ENCODE measurements at places on chromosomes 16 and 17.

DNA sequence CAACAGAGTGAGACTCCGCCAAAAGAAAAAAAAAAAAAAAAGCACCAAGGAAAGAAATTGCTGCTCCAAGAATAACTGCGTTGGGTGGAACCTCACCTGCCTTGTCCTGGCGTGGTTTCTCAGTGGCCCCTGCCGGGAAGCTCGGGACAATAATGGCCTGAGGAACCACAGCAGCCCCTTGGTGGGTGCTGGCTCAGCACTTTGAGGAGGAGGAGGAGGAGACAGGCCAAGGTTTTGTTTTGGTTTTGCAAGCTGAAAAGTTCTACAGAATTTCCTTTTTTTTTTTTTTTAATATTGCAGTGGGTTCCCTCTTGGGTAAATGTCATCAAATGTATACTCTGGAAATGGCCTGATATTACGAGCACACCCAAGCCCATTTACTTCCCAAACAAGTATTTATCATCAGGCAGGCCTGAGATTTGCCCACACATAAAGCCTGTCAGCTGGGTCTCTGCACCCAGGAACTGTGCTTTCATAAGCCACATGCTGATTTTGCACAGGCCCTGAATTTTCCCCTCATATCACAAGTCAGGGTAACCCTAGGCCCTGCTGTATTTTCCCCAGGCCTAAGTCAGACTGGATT is 78.3 kb downstream of the SOCS1 start:
- no peak for DNase-seq

DNA sequence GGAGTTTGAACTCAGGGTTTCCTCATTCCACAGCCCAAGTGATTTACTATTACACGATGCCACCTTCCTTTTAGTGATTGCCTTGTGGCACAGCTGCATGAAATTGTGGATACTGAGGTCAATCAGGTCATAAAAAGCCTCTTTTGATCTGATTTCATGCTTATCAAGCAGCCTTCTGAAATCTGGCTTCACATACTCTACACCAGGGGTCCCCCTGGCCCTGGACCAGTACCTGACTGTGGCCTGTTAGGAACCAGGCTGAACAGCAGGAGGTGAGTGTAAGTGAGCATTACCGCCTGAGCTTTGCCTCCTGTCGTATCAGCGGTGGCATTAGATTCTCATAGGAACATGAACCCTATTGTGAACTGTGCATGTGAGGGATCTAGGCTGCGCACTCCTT is 13.8 kb downstream of the SLFN5 start:
- no peak for DNase-seq

GRCh38 chr17:15270628-15271381 is 5.7 kb upstream of the PMP22 start:
- no peak for DNase-seq

GRCh38 chr16:73280388-73280787 is 232.5 kb upstream of the ZFHX3 start:
- DNase-seq = no peak

DNA sequence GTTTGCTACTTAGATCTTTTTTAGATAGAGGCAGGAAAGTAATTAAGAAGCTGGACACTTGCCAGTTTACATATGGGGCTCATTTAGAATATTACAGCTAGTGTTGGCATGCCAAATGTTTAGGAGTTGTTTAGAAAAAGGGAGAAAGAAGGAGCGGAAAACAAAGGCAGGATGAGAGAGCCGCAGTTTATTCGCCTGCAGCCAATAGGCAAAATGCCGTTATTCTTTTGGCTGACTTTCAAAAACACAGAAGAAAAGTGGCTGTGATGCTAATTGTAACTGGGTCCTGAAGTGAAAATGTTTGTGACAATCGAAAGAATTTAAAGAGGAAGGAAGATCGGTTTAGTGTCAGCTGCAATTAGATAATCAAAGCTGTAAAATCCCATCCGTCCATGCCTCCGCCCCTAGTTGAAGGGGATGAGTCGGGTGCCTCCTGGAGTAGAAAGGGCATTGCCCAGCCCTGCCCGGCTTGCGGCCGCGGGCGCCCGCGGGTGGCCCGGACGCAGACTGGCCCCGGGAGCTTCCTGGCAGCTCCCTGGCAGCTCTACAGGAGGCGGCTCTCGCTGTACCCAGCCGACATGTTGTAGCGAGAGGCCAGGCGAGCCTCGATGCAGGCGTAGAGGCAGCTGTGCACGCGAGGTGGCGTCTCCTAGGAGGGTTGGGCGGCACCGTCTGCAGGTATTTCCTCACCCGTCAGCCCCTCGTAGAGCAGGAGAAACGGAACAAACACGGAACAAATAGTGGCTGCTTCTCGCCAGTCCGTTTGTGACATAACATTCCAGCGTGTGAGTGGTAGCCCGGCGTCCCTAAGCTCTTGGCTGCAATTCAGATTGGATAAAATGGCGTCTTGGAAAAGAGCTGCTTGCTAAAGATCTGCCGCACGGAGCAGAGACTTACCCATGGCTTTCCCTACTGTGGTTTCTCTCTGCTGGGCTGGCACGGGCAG is 82.2 kb downstream of the TNRC6C start:
- peak; percentile 74 for DNase-seq

GRCh38 chr16:3745751-3746355 is 28.5 kb upstream of the TRAP1 start:
- DNase-seq = no peak

- no peak for DNase-seq
Observed at GRCh38 chr16:64370112-64370511, 751.8 kb downstream of the CDH11 start.

DNA sequence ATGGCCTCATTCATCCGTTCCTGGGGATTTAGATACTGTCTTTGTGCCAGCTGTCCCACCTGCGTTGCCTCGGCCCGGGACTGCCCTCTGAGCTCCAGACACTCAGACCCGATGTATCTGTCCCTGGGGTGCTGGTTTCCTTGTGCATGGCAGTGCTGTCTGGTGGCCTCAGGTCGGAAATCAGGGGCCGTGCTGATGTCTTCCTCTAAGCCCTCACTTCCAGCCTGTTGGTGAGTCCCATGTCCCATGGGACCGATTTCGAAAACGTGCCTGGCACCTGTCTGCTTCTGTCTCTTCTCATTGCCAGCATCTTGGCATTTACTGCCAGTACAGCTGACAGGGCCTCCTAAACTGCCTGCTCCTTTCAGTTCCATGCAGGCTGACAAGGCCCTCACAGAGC is 22.1 kb downstream of the NT5M start:
- no peak for DNase-seq

DNA sequence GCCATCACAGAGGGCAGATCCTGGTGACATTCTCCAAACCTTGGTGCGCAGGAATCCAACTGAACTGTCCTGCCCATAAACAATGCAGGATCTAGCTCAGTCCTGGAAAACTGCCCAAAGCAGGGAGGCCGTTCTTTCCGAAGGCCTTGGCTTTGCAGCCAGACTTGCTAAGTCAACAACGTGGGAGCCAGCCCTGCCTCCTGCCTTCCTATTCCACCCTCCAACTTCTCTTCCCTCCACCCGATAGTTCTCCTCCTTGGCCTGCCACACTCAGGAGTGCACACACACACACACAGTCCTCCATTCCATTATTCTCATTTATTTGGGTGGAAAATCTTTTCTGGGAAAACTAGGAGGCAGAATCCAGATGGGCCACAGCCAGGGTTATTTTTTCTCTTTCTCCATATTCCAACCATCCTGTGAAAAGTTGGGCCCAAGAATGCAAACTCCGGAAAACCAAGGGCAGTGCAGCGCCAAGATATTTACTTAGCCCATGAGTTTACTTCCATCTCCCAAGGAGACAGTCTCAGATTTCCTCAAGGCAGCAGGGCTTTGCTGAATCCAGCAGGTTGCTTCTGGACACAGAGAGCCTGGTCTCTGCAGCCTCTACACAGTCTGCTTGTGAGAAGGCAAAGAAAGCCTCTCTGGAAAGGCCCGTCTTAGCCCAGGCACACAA is 15.8 kb downstream of the COPRS start:
- peak; percentile 79 for DNase-seq

- no peak for DNase-seq
Observed at GRCh38 chr16:47858333-47858982, 297.3 kb downstream of the ABCC12 start.

DNA sequence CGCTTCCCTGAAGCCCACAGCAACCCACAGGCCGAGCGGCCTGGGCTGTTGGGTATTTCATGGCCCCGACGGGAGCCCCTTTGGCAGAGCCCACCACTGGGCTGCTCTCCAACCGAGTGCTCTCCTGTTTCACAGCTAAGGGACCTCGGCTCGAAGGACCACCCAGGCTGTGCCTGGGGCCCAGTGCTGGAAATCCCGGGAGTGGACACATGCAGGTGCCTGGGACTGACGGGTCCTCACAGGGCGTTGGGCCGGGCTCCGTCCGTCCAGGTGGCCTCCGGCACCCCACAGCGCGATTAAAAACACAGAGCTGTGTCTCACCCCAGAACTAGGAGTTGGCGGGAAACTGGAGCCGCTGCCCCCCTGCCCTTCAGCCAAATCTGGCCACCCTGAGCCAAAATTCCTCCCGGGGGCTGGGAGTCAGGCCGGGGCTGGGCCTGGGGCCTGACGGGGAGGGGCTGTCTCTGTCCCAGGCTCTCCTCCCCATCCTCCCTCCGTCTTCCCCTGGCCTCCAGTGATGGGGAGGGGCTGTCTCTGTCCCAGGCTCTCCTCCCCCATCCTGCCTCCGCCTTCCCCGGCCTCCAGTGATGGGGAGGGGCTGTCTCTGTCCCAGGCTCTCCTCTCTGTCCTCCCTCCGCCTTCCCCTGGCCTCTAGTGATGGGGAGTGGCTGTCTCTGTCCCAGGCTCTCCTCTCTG is 14.1 kb downstream of the UTS2R start:
- no peak for DNase-seq

DNA sequence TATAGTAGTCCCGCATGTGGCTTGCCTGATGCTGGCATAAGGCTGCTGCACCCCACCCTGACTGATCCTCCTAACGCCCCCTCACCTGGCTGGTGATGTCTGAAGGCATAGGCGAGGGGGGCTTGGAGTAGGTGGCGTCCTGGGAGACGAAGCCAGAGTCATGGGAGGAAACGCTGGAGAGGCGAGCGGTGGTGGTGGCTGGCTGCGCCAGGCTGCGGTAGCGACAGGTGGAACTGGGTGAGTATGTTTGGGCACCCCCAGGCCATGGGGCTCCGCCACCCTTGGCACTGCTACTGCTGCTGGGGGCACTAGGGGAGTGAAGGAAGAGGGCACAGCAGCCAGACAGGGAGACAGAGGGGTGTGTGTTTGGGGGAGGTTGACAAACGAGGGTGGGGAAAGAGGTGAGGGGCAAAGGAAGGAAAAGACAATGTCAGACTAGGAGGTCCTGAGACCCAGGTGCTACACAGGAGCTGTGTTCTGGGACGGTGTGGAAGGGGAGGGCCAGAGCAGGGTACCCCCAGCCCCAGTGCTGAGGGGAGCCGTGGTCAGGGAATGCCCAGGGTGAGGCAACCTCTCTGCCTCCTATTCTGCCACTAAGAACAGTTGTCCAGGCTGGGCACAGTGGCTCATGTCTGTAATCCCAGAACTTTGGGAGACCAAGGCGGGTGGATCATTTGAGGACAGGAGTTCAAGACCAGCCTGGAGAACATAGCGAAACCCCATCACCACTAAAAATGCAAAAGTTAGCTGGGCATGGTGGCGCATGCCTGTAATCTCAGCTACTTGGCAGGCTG is 11.4 kb downstream of the MTSS2 start:
- no peak for DNase-seq

GRCh38 chr17:27456681-27457359 is 572 bp downstream of the KSR1 start:
- peak; percentile 13 for DNase-seq

GRCh38 chr17:2175294-2175628 is 120.4 kb downstream of the HIC1 start:
- no peak for DNase-seq

GRCh38 chr16:85235991-85236817 is 123.9 kb upstream of the CIBAR2 start:
- peak; percentile 26 for DNase-seq

DNA sequence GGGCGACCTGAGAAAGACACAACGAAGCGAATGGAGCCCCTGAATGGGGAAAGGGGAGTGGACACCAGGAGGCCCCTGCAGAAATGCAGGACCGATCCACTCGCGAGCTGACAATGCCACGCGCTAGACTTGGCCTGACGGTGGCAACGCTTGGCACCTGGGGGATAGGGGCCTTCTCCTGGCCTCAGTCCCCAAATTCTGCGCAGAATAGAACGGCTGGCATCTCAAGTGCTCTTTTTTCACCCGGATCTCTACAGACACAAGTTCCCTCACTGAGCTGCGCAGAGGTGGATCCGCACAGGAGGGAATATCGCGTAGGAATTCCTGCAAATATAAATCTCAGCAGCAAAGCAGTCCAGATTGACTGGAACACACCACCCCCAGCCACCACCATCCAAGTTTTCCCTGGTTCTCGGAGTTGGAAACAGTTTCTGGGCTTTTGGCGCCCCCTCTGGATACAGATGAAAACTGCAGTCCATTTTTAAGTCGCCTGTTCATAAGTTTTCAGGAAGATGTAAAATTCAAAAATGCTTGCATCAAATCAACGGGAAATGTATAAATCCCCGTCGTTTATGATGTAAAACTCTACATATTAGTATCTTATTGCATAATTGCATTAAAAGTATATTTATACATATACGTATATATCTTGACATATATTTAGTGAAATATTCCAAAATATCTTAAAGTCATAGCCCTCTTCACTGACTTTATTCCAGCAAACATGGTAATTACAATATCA is 2.3 kb upstream of the SOX9 start:
- peak; percentile 63 for DNase-seq

DNA sequence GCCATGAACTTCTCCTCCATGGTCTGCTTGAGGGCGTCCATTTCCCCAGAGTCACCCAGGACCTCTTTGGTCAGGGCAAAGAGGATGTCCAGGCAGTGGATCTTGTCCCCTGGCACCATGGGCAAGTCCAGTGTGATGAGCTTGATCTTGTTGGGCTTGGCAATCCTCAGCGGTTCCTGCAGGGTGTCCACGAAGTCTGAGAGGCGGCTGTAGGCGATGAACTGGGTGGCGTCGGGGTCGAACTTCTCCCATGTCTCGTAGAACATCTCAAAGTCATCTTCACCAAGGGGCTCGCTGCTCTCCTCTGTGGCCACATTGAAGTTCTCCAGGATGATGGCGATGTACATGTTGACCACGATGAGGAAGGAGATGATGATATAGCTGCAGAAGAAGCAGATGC is 9.0 kb upstream of the CD79B start:
- no peak for DNase-seq

DNA sequence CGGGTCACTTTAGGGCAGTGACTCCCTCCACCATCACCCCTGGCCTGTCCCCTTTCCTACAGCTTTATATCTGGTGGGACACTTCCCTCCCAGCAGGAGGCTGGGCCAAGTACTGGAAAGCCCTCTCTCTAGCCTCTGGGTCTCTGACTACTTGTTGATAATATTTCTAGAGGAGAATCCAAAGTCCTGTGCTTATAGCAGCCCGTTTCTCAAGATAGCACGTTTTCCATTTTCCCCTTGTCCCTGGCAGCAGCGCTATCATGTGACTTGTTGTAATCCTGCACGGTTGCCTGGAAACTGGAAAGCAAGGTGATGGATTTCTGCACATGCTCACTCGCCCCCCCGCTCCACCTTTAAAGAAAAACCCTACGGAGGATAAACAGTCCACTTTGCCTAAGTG is 3.3 kb upstream of the AXIN2 start:
- DNase-seq = no peak

- DNase-seq = no peak
Observed at GRCh38 chr16:24851700-24852099, 5.9 kb downstream of the SLC5A11 start.
